ENCODE measurements at places on chromosomes 6 and 20. TPM values are rescaled to one million over a fixed set of nuclear protein-coding genes. Genes with fewer than 3 reads are reported as not detected.

DNA sequence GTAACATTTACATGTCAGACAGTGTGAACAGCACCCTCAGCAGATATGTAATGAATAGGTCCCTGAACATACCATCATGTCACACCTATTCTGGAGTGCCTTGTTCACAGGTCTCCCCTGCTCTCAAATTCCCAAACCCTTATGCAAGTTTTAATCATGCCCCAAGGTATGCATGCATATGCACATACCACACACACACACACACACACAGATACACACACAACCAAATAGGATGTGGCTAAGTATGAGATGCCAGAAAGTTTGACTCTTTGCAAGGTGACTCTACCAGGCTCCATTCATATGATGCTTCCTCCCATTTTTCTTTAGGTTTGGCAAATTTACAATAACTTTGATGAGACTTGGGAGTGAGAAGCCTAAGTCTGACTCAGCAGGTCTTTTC lies 243.8 kb upstream of the IRAK1BP1 start:
- DNase-seq = no peak

DNA sequence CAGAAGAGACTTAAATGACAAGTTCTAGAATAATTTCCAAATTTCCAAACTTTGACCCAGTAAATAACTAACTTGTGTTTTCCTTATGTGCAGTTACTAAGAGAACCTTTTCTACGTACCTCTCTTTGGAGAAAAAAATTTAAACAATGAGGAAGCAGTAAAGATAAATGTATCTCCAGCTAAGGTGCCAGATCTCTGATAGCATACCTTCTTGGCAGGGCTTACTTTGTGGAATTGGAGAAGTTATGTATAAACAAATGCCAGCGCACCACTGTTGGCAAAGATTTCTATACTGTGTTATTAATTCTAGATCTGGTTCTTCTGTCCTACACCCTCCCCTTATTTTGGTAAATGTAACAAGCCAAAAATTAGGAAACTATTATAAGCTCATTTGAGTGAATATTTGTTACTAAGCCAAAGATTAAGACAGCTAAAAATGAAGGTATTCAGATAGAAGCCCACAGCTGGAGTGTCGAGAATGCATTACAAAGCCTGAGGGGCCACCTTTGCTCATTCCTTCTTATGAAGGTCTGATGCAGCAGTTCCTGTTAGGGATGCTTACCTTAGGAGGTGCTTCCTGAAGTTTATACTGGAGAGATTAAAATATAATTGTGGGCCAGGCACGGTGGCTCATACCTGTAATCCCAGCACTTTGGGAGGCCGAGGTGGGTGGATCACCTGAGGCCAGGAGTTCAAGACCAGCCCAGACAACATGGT lies 373.1 kb upstream of the SOX4 start:
- no peak for DNase-seq

DNA sequence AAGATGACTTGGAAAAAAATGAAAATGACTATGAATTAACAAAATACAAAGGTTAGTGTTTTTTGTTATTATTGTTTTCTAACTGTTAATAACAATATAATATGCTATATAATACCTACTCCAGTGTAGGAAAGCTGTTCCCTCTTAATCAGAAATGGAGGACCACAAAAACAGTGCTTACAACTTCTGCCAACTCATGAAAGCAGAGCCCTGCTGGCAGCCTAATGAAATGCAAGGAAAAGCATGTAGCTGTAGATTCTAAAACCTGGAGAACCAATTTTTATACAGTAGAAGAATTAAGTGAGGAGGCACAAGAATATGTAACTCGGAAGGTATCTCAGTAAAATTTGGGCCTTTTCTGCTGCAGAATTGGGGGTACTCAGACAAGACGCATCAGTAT lies 29.4 kb downstream of the PHIP start:
- no peak for DNase-seq

GRCh38 chr6:17621003-17621402 lies 20.9 kb downstream of the FAM8A1 start:
- no peak for DNase-seq

The MCM3 gene
- total RNA-seq = 199 TPM
